Amniotic stem cell (primary cell): ENCODE measurements at places on chromosomes 1 and 21.
A peak's percentile ranks its signal among the peaks of the same experiment; 100 is the strongest.

DNA sequence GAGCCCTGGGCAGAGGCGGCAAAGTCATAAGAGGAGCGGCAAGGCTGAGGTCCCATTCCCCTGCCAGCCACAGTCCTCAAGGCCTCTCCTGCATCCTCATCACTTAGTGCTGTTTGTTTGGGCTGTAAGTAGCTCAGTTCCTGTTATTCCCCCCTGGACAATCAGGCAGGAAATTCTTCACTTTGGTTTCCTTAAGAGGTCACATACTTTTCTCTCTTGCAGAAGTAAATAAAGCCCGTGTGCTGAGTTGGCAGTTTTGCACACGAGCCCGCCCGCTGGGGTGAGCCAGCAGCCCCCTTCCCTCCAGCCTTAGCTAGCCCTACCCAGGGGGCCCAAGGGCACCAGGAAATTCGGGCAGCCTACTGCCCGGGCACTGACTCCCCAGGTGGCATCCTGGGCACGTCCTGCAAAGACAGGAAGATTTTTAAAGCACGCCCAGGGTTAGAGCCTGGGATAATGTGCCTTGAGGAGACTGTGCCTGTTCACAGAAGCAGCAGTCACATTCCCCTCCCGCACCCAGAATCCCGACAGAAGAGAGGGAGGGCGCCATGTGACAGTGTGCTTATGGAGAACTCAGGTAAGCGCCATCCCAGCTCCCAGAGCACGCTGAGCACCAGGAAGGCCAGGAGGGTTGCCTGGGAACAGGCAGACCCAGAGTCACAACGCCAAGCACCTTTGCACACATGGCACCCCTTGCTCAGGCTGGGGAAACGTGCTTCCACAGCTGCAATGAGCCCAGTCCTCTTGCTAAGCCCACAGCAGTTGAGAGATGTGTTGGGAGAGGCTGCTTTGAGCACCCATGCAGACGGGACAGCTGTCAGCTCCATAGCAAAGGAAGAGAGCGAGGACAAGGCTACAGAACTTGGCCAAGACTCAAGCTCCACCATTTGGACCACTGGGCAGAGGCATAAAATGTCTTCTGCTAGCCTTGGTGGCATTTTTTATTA, 144.5 kb upstream of the TMEM51 start:
- no peak for DNase-seq

DNA sequence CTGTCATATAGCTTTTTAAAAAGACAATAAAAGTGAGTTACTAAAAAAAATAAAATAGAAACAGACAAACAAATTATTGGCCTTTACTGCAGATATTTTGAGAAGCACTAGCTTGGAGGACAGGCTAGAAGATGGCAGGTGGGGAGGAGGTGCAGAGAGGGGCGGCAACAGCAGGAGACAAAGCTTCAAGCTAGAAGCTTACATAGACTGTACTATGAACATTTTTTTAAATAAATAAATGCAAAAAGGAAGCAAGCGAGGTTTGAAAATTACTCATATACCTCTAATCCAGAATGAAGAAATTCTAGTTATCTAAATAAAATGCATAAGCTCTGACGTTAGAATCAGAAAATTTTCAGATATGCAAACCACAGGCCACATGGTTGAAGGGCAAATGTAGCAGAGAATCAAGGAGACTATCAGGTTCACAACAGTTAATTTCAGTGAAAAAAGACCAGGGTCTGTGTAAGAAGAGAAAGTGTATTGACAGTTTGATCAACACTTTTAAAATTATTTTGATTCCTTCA, 54.9 kb downstream of the NRIP1 start:
- peak; percentile 50 for DNase-seq

GRCh38 chr1:81430955-81431623, 369.6 kb upstream of the ADGRL2 start:
- DNase-seq = no peak

GRCh38 chr1:11031624-11032262, 15.3 kb downstream of the MASP2 start:
- DNase-seq = no peak

DNA sequence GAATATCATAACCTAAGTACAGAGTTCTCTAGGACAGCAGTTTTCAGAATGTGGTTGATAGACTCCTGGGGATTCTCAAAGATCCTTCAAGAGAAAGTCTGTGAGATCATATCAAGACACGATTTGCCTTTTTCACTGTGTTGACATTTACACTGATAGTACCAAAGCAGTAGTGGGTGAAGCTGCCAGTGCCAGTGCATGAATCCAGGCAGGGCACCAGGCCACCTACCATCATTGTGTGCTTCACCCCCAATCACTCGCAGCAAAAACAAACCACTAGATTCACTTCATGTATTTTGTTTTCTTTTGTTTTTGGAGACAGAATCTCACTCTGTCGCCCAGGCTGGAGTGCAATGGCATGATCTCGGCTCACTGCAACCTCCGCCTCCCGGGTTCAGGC, 23.9 kb downstream of the DNAJC16 start:
- no peak for DNase-seq

DNA sequence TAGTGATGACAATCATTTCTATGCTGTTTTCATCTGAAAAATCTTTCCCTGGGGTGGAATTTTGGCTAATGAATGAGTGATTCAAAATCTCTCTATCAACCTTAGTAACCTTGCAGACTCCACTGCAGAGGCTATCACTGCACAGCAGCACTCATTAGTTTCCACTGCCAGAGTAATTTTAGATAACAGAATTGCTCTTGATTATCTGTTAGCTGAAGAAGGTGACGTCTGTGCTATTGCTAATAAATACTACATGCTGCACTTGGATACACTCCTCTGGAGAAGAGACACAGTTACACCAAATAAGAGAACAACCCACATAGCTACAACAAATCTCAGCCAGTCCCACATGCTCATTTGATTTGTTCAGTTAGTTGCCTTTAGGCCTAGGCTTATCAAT, 1348.4 kb downstream of the NCAM2 start:
- DNase-seq = no peak

GRCh38 chr1:162276493-162276892, 100.2 kb downstream of the SPATA46 start:
- DNase-seq = no peak

DNA sequence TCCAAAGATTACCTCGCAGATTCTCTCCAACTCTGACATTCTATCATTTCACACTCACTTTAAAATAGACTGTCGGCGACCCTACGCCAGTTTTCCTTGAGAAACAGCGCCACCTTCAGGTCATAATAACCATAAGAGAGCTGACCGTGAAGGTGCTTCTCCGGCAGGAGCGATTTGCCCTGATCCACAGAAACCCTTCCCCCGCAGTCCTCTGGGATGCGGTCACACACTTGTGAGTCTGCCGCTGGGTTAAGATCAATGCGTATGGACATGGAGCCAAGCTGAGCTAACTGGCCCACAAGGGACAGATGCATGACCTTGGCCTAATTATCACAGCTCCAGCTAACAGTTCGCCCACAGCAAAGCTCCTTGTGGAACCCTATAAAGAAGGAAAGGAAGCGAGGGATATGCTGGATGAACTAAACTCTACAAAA, 32.8 kb upstream of the IFNAR2 start:
- peak; percentile 32 for DNase-seq

GRCh38 chr1:23178950-23179349, 10.3 kb upstream of the LUZP1 start:
- no peak for DNase-seq

DNA sequence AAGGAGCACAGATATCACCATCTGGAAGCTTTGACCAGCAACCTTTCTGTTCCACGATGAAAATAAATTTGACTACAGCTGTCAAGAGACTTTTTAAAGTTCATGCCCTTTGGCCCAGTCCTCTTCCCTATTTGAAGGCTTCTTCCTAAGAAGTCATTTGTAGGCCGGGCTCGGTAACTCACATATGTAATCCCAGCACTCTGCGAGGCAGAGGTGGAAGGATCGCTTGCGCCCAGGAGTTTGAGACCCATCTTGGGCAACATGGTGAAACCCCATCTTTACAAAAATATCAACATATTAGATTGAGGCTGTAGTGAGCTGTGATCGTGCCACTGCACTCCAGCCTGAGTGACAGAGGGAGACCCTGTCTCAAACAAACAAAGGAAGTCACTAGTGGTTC, 58.3 kb upstream of the IFFO2 start:
- no peak for DNase-seq

GRCh38 chr1:27668808-27669723, 2.9 kb downstream of the IFI6 start:
- no peak for DNase-seq

GRCh38 chr1:63199706-63200335, 122.5 kb upstream of the FOXD3 start:
- DNase-seq = no peak

DNA sequence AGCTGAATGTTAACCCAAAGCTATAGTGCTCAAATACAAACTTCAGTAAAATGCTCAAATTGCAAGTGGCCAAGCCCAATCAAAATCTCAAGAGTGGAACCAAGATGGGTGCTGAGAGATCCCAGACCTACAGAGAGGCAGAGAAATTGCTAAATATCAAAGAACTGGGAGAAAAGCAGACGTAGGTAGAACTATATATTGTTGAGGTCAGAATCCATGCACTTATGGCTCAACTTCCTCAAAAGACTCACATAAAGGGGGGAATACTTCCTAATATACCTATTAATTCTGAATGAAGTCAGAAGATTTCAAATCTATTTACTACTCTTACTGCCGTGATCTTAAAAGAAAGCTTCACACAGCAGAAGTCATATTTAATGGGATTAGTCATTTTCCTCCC, 65.2 kb downstream of the PUM1 start:
- DNase-seq = no peak

GRCh38 chr1:154328318-154329151, 3.2 kb downstream of the ATP8B2 start:
- peak; percentile 71 for DNase-seq

- DNase-seq = no peak
These were observed 72.3 kb upstream of the NR5A2 start for GRCh38 chr1:199955235-199955634.

- DNase-seq = peak; percentile 29
These were observed 96.9 kb downstream of the PAPPA2 start for GRCh38 chr1:176559878-176560277.

- DNase-seq = no peak
These were observed 18.1 kb downstream of the CNR2 start for GRCh38 chr1:23895082-23895481.

DNA sequence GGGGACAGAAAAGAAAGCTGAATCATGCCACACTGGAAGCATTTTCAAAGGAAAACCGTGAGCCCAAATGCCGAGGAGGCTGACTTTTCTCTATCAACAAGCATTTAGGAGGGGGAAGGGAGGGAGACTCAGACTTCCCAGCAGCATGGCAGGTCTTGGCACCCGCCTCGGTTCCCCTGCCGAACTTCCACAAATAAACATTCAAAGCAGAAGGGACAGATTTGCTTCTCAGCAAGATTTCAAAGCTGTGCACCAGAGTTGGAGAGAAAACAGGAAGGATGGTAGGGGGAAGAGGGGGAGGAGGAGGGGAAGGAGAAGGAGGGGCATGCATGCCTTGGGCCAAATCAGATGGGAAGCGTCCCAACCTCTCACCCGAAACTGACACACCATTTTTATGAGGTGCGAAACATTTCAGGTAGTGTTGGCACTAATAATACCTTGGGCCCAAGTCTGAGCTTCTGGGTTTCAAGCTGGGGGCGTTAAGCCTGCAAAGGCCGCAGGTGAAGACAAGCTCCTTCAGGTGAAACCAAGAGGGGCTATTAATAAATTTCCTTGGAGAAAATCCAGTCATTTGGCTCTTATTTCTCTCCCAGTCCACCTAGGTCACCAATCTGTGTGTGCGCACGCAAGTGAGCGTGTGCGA, 26.4 kb downstream of the ABCA4 start:
- DNase-seq = no peak

GRCh38 chr1:155173478-155174323, at the start of gene TRIM46:
Gene TRIM46, plus strand, starts transcription at chr1:155173849. Its CDS starts 118 bp downstream, at chr1:155173967.
- DNase-seq = peak; percentile 14

- no peak for DNase-seq
These were observed 6.0 kb downstream of the TRPM2 start for GRCh38 chr21:44359396-44359795.

- no peak for DNase-seq
These were observed 41.0 kb upstream of the SCAF4 start for GRCh38 chr21:31772674-31773555.

GRCh38 chr1:28395181-28395580, 25.6 kb downstream of the PHACTR4 start:
- DNase-seq = no peak

DNA sequence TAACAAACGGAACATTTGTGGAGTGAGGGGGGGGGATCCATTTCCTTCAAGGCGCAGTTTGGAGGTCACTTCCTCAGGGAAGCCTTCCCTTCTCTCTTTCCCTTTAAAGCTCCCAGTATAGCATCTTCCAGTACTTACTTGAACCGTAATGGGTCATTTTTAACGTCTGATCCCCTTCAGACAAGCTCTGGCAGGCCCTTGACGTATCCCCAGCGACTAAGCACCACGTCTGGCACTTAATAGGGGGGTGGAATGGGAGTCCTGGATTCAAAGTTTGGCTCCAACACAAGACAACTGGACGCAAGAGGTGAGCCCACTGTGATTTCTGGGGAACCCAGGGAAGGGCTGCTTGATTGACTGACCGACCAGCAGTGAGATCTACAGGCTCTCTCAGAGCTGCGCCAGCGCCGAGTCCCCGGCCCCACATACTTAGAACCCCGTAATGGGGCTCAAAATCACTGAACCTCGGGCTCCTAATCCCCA, 441 bp downstream of the YARS1 start:
- no peak for DNase-seq

- no peak for DNase-seq
These were observed 11.5 kb downstream of the RIPK4 start for GRCh38 chr21:41755258-41755933.

DNA sequence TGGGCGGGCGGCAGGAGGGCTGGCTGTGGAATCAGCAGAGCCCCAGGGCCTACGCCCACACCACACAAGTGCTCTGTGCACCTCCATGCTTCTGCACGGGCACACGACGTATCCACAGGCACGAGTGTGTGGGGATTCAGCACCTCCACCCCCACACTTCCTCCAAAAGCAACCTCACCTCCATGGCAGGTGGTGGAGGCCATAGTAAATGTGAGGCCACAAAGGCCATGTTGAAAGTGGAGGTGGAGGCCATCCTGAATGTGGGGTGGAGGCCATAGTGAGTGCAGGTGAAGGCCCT, 125.4 kb upstream of the VAMP3 start:
- no peak for DNase-seq

DNA sequence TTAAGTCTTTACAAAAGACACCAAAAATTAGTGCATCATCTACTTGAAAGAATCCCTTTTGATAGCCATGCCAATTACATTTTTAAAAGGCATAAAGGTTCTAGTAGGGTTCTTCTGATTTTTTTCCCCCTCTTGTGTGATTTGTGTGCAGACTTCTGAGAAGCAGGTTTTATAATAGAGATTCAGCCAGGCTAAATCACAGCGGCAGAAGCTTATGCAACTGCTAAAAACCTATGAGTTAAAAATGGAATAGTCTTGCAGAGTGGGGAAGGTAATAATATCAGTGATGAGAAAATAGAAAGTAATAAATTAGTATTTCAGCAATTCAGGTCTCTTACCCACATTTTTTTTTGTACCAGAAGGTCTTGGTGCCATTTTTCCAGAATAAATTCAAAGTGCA, 17.7 kb downstream of the STUM start:
- DNase-seq = no peak

DNA sequence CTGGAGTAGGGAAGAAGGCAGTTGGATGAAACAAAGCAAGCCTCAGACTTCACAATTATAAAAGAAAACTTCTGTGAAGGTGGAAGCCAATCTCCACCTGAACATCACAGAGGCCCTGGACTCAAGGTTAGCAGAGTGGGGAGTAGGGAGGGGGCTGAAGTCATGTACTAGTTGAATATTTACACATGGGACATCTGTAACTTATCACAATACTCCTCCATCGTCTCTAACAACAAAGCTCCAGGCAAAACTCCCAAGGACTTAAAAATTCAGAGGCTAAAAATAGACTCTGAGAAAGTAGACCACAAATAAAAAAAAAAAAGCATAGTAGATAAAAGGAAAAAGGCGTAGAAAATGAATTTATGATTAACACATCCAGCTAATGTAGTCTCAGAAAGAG, 326.3 kb upstream of the PKN2 start:
- no peak for DNase-seq
